ENCODE measurements at places on chromosomes 11 and 22. TPM values are rescaled to one million over a fixed set of nuclear protein-coding genes. Genes with fewer than 3 reads are reported as not detected.
A peak's percentile ranks its signal among the peaks of the same experiment; 100 is the strongest.

The KIF18A gene
- total RNA-seq, result 19.1 TPM

DNA sequence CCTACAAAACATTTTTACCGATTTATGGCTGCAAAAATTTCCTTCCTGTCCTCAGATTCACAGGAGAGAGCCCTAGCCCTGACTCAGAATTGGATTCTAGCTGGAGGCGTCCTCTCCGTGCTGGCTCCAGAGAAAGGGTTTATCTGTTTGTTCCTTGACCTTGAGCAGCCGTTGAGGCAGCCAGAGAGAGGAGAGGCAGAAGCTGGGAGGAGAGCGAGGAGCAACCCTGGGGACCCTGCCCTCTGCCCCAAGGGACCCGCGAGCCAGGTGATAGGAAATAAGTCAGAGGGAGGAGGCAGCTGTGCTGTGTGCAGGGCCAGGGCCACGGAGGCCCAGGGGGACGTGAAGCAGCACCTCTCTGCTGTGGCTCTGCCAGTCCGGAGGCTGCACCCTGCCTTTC lies 75.6 kb downstream of the IGLL1 start:
- H3K36me3 ChIP-seq, result no peaks in the 10 kb centered on the region
- no peak for DNase-seq
- no peaks in the 10 kb centered on the region for H3K27me3 ChIP-seq
- no peak overlapping the region for H3K27ac ChIP-seq
- no peak overlapping the region for H3K4me3 ChIP-seq
- no peaks in the 10 kb centered on the region for H3K4me1 ChIP-seq

The OR8D2 gene
- total RNA-seq, result not detected

DNA sequence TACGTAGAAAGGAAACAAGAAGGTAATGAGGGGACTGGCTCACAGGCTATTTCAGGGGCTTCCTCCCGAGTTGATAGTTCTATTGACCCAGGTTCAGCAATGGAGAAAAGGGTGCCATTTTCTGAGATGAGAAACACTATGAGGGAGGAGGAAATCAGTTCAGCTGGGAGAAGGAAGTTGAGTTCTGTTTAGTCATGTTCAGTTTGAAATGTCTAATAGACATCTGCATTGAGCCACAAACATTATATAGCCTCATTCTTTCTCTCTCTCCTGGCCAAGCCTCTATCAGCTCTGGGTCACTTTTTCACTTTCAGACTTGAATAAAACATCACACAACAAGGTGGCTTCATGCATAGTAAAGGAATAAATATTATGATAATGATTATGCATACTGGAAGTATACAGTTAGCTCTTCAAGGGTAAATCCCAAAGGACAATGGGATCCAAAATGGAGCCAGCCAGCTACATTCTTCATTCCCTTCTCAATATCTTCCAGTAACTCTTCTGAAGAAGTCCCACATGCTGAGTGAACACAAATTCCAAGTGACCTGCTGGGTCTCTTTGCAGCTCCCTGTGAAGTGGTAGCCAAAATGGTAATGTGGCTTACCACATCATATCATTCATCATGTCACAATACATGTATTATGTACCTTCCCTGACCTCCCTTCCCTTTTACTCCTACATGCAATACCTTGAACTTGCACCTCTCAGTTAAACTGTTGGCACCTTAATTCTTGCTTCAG lies 80.9 kb upstream of the CD44 start:
- no peak overlapping the region for H3K27ac ChIP-seq
- no peak overlapping the region for H3K4me3 ChIP-seq
- DNase-seq, result no peak
- peaks cover 25% of the 10 kb centered on the region for H3K36me3 ChIP-seq

DNA sequence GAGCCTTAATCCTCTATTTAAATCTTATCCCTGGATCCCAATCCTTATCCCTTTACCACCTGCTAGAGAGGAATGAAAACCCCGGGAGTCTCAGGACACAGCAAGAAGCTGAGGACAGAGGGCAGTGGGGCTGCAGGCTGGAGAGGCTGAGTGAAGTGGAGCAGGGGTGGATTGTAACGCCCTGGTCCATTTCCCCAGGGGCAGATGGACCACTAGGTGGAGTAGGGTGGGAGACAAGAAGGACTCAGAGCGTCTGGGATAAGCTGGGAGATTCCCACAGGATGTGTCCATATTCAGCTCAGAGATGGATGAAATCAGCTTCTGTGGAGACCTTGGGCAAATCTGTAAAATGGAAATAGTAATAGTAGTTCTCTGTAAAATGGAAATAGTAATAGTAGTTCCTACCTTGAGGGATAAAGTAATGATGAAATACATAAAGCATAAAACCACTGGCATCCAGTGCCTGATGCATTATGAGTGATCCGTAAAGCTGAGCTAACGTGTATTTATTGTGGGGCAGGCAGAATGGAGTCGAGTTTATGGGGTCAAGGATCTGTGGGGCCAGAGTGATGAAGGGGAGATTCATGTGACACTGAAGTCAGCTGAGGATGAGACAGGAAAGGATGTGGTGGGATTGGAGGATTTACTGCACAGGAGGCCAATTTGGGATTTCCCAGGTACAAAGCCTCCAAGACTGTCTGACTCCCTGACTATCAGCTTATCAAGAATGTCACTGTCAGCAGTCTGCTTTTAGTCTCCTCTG lies 1.9 kb upstream of the ROBO4 start:
- no peaks in the 10 kb centered on the region for H3K36me3 ChIP-seq
- H3K27me3 ChIP-seq, result peaks cover 30% of the 10 kb centered on the region
- H3K4me1 ChIP-seq, result no peaks in the 10 kb centered on the region

DNA sequence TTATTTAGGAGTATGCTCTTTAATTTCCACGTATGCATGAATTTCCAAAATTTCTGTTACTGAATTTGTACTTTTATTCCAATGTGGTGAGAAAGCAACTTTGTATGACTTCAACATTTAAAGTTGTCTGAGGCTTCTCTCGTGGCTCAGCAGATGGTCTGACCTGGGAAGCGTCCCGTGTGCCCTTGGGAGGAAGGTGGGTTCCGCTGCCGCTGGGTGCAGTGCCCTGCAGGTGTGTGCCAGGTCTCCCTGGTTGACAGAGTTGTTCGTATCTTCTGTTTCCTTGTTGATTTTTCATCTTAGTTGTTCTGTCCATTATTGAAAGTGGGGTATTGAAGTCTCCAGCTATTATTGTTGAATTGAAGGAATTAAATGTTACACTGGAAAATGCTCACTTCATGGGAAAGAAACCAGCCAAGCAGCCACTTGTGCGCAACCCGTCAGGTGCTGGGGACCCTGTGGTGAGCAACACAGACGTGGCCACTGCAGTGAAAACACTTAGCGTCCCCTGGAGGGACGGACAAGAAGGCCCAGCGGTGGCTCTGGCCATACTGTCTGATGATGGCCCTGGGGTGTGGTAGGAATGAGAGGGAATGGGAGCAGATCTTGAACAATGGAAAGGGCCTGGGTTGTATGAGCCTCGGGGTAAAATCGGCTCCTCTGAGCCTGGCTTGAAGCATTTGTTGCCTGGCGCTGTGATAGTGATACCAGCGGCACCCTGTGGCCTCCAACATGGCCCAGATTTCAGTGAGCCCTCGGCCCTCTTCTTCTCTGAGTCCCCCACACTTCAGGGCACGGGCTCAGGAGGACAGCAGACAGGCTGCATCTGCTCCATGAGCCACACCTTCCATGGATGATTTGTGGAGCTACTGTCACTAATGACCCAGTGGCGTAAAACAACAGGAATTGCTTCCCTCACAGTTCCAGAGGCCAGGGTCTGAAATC lies 31.5 kb upstream of the KRTAP5-7 start:
- peaks cover 86% of the 10 kb centered on the region for H3K36me3 ChIP-seq
- DNase-seq, result no peak
- H3K27me3 ChIP-seq, result no peaks in the 10 kb centered on the region
- peak overlapping the region; percentile 34 for H3K27ac ChIP-seq
- no peak overlapping the region for H3K4me3 ChIP-seq

GRCh38 chr11:6635082-6635932 lies 16.1 kb upstream of the TPP1 start:
- no peaks in the 10 kb centered on the region for H3K36me3 ChIP-seq
- DNase-seq, result no peak
- no peak overlapping the region for H3K4me3 ChIP-seq
- H3K27ac ChIP-seq, result no peak overlapping the region
- no peaks in the 10 kb centered on the region for H3K27me3 ChIP-seq

The GDPD4 gene
- not detected for total RNA-seq

The DDI1 gene
- not detected for total RNA-seq

GRCh38 chr11:122741613-122742300 lies 86.2 kb downstream of the UBASH3B start:
- peaks cover 20% of the 10 kb centered on the region for H3K4me1 ChIP-seq
- H3K4me3 ChIP-seq, result no peak overlapping the region
- peaks cover 12% of the 10 kb centered on the region for H3K27me3 ChIP-seq

GRCh38 chr11:64729851-64730382 lies 6.9 kb upstream of the NRXN2 start:
- DNase-seq, result no peak
- no peak overlapping the region for H3K4me3 ChIP-seq
- no peak overlapping the region for H3K27ac ChIP-seq

DNA sequence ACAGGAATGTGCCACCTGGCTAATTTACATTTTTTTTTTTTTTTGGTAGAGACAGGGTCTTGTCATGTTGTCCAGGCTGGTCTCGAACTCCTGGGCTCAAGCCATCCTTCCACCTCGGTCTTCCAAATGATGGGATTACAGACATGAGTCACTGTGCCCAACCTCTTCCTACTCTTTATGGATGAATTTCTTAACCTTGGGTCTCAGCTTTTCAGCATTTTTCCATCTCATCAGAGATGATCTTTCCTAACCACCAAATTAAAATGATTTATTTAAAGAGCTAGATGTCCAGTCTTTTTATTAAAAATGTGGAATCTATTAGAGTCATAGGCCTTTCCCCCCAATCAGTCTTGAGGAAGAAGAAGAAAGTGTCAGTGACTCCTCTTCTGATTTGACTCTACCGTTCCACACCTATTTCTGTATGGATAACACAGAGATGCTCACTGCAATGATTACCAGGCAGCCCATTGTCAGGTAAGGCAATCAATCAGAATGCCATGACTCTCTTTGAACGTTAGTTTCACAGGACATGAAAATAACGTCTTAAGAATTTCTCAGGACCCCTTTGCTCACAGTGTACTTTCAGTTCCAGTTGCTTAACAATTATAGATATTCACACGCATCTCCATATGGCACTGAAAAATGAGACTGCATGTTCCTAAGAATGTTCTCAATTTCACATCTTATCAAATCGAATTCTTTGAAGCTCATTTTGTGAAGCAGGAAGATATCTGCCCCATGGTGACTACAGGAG lies 51.0 kb downstream of the MIAT start:
- no peak for DNase-seq
- no peaks in the 10 kb centered on the region for H3K27me3 ChIP-seq
- no peak overlapping the region for H3K4me3 ChIP-seq
- peaks cover 22% of the 10 kb centered on the region for H3K36me3 ChIP-seq
- H3K27ac ChIP-seq, result no peak overlapping the region

The LINC01488 gene
- not detected for total RNA-seq

DNA sequence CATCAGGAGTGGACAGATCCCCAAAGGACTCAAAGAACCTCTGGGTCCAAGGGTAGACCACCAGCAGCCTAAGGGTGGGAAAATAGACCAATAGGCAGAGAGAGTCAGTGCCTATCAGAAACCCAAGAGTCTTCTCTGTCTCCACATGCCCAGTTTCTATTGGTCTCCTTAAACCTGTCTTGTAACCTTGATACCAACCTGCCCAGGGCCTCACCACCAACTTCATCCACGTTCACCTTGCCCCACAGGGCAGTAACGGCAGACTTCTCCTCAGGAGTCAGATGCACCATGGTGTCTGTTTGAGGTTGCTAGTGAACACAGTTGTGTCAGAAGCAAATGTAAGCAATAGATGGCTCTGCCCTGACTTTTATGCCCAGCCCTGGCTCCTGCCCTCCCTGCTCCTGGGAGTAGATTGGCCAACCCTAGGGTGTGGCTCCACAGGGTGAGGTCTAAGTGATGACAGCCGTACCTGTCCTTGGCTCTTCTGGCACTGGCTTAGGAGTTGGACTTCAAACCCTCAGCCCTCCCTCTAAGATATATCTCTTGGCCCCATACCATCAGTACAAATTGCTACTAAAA lies at the start of gene HBB:
Gene HBB, minus strand, starts transcription at position 340 of the 579 bp plus-strand sequence. Its CDS starts 50 bp downstream, at position 290.
- no peak within 1 kb of the TSS for H3K27ac ChIP-seq
- H3K4me3 ChIP-seq, result no peak within 1 kb of the TSS
- no peaks in the 10 kb centered on the region for H3K27me3 ChIP-seq
- H3K36me3 ChIP-seq, result no peaks in the 10 kb centered on the region
- DNase-seq, result no peak

GRCh38 chr22:26579331-26579886 lies 10.5 kb downstream of the TPST2 start:
- peak overlapping the region; percentile 30 for H3K4me3 ChIP-seq
- no peaks in the 10 kb centered on the region for H3K27me3 ChIP-seq
- peak overlapping the region; percentile 81 for H3K27ac ChIP-seq
- DNase-seq, result peak; percentile 49

DNA sequence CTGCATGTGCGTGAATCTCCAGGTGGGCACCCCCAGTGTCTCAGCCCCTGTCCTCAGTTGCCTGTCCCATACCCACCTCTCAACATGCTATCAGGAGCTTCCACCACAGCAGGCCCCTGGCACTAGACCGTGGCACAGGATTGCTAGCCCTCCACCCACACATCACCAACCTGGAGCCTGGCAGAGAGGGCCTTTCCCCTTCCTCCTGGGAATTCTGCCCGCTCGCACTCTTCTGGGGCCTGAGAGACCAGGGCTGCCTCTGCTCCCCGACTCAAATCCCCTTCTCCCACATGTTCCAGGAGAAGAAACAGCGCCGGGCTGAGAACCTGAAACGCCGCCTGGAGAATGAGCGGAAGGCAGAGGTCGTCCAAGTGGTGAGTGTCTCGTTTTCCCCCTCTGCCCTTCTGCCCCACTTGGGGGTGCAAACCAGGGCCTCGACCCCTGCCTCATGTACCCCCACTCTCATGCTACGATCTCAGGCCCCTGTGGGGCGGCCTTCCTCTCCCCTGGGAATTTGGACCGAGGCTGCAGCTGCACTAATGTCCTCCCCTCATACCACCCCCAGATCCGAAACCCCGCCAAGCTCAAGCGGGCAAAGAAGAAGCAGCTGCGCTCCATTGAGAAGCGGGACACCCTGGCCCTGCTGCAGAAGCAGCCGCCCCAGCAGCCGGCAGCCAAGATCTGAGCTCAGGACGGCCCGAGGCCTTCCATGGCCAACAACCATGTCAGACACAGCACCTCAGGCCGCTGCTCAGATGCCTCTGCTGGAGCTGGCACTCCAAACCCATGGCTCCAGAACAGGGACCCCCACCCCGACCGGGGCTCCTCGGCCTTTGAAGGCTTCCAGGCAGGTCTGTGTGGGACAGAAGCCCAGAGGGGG lies 5.9 kb downstream of the PTGDR2 start:
- H3K27ac ChIP-seq, result no peak overlapping the region
- DNase-seq, result no peak
- no peak overlapping the region for H3K4me3 ChIP-seq
- H3K27me3 ChIP-seq, result no peaks in the 10 kb centered on the region
- H3K36me3 ChIP-seq, result peaks cover 51% of the 10 kb centered on the region

GRCh38 chr22:45181766-45182165 lies 18.0 kb downstream of the NUP50 start:
- no peak overlapping the region for H3K27ac ChIP-seq
- H3K27me3 ChIP-seq, result no peaks in the 10 kb centered on the region
- DNase-seq, result no peak

Measured in activated T-helper 2 cell treated with anti-CD3 and anti-CD28 coated beads, Interferon-gamma antibody, Interleukin-2, Interleukin-4, amounts not matched to agents 10 μg/mL and 5 μg/mL and 100 μg/mL, durations not matched to agents 14 hours and 24 hours and 36 hours (primary cell).